ENCODE measurements at places on chromosomes 12 and 14. TPM values are rescaled to one million over a fixed set of nuclear protein-coding genes. Genes with fewer than 3 reads are reported as not detected.

LAG3 gene
- 7.3 TPM for total RNA-seq

TRHDE gene
- 16.7 TPM for total RNA-seq

PLEKHG3 gene
- total RNA-seq: 10.1 TPM

KLRC4 gene
- not detected for total RNA-seq

RNU4-1 gene
- total RNA-seq: 5,722 TPM

SCN8A gene
- total RNA-seq: 47.6 TPM

FOXM1 gene
- total RNA-seq: 12.7 TPM

SERPINA1 gene
- not detected for total RNA-seq

SYCP3 gene
- not detected for total RNA-seq

FLRT2 gene
- 69.6 TPM for total RNA-seq

Data from glutamatergic neuron (in vitro differentiated cells).